CD4-positive, alpha-beta T cell treated with Interferon gamma for 1 hour (primary cell): ENCODE measurements at places on chromosomes 16 and 17.

DNA sequence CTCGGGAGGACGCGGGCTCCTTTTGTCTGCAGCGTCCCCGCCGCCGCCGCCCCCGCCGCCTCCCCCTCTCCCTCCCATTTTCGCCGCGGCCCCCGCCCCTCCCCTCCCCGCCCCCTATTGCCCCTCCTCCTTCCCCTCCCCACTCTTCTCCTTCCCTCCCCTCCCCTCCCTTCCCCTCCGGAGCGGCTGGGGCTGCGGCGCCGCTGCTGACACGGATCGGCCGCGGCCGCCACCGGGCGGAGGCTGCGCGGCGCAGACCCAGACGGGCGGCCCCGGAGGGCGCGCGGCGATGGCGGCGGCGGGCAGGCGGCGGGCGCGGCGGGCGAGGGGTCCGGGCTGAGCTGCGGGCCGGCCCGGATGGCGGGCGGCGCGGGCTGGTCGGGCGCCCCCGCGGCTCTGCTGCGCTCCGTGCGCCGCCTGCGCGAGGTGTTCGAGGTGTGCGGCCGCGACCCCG, at the start of gene RAB11FIP4:
Gene RAB11FIP4, plus strand, starts transcription at position 180 of the 454 bp plus-strand sequence. Its CDS starts 178 bp downstream, at position 358.
- DNase-seq: no peak

DNA sequence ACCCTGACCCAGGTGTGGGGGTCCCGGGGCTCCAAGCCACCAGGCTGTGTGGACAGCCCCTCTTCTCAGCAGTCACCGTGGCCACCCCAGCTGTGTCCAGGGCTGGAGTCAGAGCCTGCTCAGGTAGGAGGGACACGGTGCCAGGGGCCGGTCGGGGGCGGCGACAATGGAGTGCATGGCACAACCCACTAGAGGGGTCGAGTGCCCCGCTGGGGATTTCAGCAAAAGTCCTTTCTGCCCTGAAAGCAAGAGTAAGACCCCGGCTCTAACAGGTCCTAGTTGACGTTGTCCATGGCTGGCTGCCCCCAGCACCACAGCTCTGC, 11.3 kb downstream of the UTS2R start:
- DNase-seq: no peak

DNA sequence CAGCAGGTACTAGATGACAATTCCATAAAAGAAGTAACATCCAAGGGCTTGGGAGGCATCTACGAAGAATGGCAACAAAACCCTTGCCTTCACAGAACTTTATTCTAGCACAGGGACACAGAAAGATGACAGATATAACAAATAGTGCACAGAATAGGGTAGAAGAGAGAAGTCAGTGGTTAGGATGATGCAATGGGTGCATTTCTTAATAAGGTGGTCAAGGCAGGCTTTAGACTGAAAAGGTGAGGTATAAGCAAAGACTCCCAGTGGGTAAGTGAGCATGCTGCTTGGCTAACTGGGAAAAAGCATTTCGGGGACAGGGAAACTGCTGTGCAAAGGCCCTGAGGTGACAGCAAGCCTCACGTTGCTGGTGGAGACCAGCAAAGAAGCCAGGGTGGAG, 175.9 kb downstream of the XYLT1 start:
- DNase-seq: no peak

- DNase-seq: no peak
Observed at GRCh38 chr16:64742455-64743223, 379.2 kb downstream of the CDH11 start.

GRCh38 chr17:69358688-69359596, 32.0 kb upstream of the ABCA5 start:
- no peak for DNase-seq

GRCh38 chr16:35752773-35753558, 2293.6 kb downstream of the TP53TG3F start:
- DNase-seq: no peak

GRCh38 chr17:58331815-58332777, 3.5 kb upstream of the TSPOAP1 start:
- DNase-seq: peak; percentile 92

GRCh38 chr16:49596068-49596467, 222.5 kb downstream of the C16orf78 start:
- DNase-seq: no peak

DNA sequence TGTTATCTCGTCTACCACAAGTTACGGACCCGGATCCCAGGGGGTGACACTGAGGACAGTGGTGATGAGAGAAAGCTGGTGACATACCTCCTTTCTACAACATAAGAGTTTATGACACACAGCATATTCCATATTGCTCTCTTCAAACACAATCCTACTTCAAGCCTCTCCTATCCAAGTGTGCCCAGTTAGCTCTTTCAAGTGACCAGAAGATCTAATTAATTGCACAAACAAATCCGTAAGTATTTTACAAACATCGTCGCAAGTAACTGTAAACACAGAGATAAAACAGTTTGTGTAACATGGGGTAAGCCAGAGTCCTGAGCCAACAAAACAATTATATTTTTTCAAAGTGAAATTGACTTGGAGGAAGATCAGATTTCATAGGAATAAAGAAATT, 235.0 kb downstream of the CHD9NB start:
- DNase-seq: no peak

- DNase-seq: no peak
Observed at GRCh38 chr16:9054460-9054859, 37.0 kb upstream of the HAPSTR1 start.

- no peak for DNase-seq
Observed at GRCh38 chr17:27384261-27384701, 72.0 kb upstream of the KSR1 start.
